Kidney epithelial cell (primary cell): ENCODE measurements at places on chromosomes 6 and 20. TPM values are rescaled to one million over a fixed set of nuclear protein-coding genes. Genes with fewer than 3 reads are reported as not detected.

HLA-DRB1 gene
- 2.6 and 4.0 TPM in 2 replicates for total RNA-seq

BTN1A1 gene
- not detected in 2 replicates for total RNA-seq

DNA sequence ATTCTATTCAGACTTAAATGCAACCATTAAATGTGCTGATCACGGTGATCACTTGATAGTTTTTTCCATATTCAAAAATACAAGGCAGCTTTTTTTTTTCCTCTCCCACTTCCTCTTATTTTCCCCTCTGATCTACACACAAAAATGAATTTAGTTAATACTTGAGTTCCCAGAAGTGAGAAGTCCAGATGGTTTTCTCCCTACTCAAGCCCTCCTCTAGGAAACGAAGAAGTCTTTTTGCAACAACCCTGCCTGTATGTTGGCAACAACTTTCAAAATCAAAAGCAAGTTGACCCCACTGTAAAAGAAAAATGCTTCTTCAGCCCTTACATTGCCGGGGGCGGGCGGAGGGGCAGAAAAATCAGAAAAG, 24.3 kb downstream of the ARHGAP18 start:
- no peak for DNase-seq

- DNase-seq, result no peak
These were observed 107.8 kb upstream of the CITED2 start for GRCh38 chr6:139482287-139482686.

- DNase-seq, result no peak
These were observed 3.2 kb upstream of the IRF4 start for GRCh38 chr6:388202-388903.

DNA sequence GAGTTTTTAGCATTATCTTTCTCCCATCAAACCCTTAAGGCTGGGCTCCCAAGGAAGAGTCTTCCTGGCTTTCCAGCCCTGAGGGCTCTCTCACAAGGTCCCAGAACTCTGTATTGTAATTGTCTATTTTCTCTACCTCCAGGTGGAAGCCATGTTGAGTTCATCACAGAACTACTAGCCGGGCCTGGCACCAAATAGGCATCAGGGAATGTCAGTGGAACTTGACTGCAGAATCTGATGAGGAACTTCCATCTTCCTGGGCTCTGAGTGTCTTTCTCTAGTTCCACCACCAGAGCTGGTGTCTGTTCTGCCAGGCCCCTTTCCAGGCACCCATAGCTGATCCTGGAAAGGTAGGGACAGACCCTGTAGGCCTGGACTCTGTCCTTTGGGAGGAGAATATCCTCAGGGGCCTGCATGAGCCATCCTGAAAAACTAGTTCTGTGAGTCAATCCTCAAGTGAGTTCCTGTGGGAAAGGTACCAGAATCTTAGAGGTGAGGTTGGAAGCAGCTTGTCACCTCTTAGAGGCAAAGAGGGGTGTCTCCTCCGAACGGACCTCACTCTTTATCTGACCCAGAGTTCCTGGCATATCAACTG, 11.1 kb upstream of the TOP1 start:
- no peak for DNase-seq
